Cardiac muscle cell (in vitro differentiated cells and primary cell): ENCODE measurements at places on chromosomes 7 and 10.
A peak's percentile ranks its signal among the peaks of the same experiment; 100 is the strongest.

GRCh38 chr10:82037076-82037475 lies 162.1 kb downstream of the NRG3 start:
- DNase-seq: no peak

DNA sequence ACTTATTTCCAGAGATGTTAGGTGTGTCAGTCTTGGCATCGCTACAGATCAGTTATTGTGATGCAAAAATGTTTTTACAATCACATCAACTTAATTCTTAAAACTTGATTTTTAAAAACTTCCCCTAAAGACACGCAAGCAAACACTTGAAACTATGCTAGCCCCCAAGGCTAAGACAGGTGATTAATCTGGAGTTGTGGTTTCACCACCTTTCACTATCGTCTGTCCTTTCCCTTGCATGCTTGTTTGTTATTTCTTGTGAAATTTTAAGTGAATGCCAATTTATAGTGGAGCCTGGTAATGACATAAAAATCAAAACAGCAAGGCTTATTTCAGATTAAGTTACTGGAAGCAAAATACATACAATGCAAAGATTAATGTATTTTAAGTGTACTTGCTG lies 70.4 kb downstream of the SLC35B4 start:
- DNase-seq: no peak

GRCh38 chr7:107045980-107046379 lies 1.5 kb downstream of the PRKAR2B start:
- DNase-seq: peak; percentile 8

GRCh38 chr7:132751244-132751647 lies 175.0 kb upstream of the PLXNA4 start:
- no peak for DNase-seq

DNA sequence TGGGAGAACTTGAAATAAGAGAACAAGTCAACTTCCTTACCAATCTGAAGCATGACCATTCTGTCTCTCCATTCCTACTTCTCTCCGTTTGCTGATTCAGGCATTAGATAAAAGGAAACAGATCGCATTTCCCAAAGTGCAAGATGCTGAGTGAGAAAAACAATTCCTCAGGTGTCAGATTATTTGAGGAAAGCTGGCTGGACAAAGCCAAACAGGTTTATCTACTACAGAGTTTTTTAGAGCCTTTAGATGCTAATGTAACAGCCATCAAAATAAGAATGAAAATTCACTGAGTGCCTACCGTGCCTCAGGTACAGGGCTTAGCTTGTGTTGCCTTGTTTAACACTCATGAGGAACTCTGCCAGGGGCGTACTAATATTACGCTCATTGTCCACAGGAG lies 135.9 kb upstream of the MBL2 start:
- no peak for DNase-seq

DNA sequence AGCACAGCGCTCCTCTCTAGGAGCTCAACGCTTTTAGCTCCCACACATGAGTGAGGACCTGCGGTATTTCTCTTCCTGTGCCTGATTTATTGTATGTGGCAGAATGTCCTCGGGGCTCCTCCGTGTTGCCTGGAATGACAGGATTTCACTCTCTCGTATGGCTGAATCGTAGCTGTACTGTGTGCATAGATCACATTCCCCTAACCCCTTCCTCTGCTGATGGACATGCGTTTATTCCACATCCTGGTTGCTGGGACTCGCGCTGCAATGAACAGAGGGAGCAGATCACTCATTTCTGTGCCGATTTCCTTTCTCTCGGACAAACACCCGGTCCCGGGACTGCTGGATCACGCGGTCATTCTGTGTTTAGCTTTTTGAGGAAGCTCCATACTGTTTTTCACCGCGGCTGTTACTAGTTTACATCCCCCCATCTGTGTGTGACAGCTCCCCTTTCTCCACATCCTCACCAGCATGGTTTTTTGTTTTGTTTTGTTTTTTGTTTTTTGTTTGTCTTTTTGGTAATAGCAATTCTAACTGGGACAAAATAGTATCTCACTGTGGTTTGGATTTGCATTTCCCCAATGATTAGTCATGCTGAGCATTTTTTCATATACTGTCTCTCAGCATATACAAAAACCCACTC lies 76.3 kb downstream of the FOXL3 start:
- DNase-seq: no peak
